ENCODE measurements at places on chromosomes 4 and X. TPM values are rescaled to one million over a fixed set of nuclear protein-coding genes. Genes with fewer than 3 reads are reported as not detected.

ZBED1 gene
- 20.3 TPM for total RNA-seq

ARFIP1 gene
- total RNA-seq = 64.6 TPM

SEC24D gene
- total RNA-seq = 148 TPM

NALF2 gene
- total RNA-seq = 0.16 TPM

GAGE1 gene
- not detected for total RNA-seq

TCEAL9 gene
- 102 TPM for total RNA-seq

DCHS2 gene
- 14.0 TPM for total RNA-seq

GPRASP1 gene
- 32.0 TPM for total RNA-seq

GLOD5 gene
- total RNA-seq = not detected

UFSP2 gene
- total RNA-seq = 77.2 TPM

ATP2B3 gene
- total RNA-seq = 0.69 TPM

DAPP1 gene
- 19.6 TPM for total RNA-seq

PPM1K gene
- total RNA-seq = 56.4 TPM

DRD5 gene
- total RNA-seq = 0.11 TPM

GBA3 gene
- not detected for total RNA-seq

TENM3 gene
- total RNA-seq = 26.6 TPM

HSD17B10 gene
- total RNA-seq = 28.7 TPM

RPL39 gene
- 2,621 TPM for total RNA-seq

CFAP99 gene
- not detected for total RNA-seq

STS gene
- 11.8 TPM for total RNA-seq

CXorf49B gene
- total RNA-seq = not detected

RNF150 gene
- total RNA-seq = 41.3 TPM

PAGE1 gene
- total RNA-seq = not detected

GASK1B gene
- total RNA-seq = 155 TPM

CT45A9 gene
- not detected for total RNA-seq

All from urinary bladder (tissue), 4 donors.